Left kidney (tissue), 8 donors: ENCODE measurements at places on chromosomes 16 and 17. TPM values are rescaled to one million over a fixed set of nuclear protein-coding genes. Genes with fewer than 3 reads are reported as not detected.

DNA sequence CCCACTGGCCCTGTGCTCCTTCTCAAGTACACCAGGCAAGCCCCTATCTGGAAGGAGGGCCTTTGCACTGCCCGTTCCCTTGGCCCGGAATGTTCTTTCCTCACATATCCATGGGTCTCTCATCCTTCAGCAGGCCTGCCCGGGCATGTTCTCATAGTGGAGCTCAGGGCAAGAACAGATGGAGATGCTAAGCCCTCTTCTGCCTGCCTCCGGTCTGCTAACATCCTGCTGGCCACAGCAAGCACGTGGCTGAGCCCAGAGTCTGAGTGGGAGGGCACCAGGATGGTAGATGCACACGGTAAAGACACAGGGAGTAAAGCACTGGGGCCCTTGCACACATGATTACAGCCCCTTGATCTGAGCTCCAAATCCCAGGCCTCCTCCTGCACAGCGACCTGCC, 19.8 kb upstream of the ANKRD40CL start:
- DNase-seq, result no peak

DNA sequence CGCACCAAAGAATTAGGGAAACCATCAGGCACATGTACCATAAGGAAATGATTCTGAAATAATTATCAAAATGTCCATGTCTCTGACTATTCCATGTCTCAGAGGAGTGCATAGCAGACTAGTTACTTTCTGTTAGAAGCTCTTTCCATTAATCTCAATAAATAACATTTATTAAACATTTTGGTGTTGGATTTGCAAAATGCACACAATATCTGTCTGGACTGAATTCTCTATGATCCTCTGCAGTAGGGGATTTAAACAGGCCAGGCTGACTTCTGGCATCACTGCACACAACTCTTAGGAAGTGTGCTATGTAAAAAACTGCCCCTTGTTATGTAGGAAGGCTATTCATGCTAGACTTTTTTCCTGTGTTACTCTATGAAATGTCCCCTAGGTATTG, 283.3 kb upstream of the CDH5 start:
- DNase-seq, result no peak

- DNase-seq, result no peak
These were observed 341.1 kb downstream of the PMP22 start for GRCh38 chr17:14923981-14924380.

DNA sequence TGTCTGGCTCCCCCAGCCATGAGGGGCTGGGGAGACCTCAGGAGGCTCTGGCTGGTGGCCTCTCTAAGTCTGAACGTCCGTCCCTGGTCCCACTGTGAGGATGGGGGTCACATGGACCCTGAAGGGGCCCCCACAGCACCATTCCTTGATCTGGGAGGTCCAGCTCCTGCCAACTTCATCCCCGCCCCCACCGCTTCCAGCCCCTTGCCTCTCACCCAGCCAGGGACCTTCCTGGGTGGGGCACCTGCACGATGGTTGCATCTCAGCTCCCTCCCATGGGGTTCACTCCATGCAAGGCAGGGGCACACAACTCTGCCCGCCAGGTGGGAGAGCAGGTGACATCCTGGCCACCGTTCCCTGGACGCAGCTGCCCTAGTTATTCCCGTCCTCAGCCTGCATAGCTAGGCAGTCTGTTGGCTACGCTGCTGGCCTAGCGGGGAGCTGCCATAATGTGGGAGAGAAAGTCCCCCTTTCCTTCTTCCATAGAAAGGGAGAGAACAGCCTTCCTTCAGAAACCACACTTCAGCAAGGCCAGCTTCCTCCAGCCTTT, 217.9 kb upstream of the RPL38 start:
- no peak for DNase-seq

GRCh38 chr17:21014498-21014897, 28.3 kb downstream of the USP22 start:
- no peak for DNase-seq

GRCh38 chr16:80570106-80570478, 29.3 kb downstream of the DYNLRB2 start:
- peak; percentile 17 for DNase-seq

DNA sequence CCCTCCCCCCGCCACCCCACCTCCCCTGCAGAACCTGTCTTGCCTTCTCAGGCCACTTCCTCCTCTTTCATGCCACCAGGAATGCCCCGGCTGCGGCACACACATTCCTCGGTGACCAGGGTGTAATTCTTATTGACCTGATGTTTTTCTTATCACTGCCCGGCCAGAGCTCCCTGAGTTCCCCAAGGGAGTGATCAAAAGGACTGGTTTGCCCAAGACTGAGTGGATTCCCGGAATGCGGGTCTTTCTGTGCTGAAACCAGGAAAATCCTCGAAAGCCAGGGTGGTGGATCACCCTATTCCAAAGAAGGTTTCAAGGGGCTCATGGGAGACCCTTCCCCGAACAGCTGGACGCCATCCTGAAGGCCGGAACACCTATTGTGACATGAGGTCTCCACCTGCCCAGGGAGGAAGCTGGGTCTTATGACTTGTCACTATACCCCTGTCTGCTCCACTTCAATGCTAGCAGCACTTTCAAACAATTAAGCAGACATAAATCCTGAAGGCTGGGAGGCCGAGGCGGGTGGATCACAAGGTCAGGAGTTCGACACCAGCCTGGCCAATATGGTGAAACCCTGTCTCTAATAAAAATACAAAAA, 53.0 kb upstream of the RPL38 start:
- peak; percentile 13 for DNase-seq

GRCh38 chr17:76683011-76683755, 27.6 kb downstream of the MXRA7 start:
- no peak for DNase-seq

DNA sequence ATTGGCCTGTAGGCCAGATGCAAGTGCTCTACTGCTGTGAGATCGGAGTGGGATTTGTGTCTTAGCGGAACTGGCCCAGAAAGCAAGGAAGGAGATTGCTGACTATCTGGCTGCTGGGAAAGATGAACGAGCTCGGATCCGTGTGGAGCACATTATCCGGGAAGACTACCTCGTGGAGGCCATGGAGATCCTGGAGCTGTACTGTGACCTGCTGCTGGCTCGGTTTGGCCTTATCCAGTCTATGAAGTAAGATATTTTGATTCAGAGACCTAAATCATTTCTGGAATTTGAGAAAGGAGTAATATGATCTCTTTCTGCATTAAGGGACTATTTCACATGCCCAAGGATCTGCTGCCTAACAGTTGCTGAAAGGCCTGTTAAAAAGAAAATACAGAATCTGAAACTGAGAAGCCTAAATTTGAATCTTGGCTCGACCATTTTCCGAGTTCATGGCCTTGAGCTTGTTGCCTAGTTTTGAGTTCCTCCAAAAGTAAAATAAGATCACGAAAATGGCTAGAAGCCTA, 21.1 kb downstream of the IST1 start:
- DNase-seq, result no peak

GRCh38 chr17:18009609-18010420, 29.2 kb downstream of the ATPAF2 start:
- no peak for DNase-seq

DNA sequence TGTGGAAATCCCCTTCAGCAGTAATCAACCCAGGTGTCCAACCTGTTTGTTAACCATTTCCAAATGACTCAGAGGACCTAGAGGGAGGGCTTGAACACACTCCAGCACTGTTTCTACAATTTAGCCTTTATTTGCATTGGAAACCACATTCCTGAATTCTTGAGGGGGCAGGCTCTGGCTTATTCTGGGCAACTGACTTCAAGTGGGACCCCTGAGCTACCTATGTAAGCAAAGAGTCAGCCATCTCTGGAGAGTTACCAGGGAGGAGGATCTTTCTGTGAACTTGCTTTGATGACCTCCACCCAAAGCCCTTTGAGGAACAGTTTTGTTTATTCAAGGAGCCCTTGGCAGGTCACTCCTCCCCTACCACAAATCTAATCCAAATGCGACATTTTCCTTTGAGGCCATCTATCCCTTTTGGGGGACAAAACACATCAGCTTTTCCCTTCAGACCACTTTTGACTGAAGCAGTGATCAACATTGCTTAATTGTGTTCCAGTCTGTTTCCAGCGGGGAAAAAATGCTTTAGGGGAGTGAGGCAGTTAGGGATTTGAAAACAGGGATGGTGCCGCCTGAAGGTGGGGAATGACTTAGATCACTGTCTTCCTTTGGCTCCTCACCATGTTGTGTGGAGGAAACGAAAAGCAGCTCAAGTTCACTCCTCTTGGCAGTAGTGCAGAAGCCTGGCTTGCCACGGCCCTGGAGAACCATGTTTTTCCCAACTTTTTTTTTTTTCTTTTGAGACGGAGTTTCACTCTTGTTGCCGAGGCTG, 46.2 kb downstream of the TUBD1 start:
- no peak for DNase-seq

GRCh38 chr17:68937890-68938514, 17.2 kb downstream of the ABCA8 start:
- no peak for DNase-seq

GRCh38 chr17:34254651-34255380, at the start of gene CCL2:
Gene CCL2, plus strand, starts transcription at chr17:34255285. Its CDS starts 65 bp downstream, at chr17:34255350.
- DNase-seq, result peak; percentile 68

- DNase-seq, result no peak
These were observed 55.0 kb downstream of the STH start for GRCh38 chr17:46053911-46054534.

DNA sequence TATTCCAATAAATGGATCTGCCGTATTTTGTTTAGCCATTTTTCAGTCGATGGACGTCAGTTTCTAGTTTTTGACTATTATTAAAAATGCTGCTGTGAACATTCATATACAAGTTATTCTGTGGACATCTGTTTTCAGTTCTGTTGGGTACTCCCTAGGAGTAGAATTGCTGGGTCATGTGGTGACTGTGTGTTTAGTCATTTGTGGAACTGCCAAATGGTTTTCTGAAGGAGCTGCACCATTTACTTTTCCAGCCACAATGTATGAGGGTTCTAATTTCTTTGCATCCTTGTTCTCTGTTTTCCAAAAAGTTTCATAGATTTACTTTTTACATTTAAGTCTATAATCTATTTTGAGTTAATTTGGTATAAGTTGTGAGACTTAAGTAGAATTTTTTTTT, 29.5 kb downstream of the CYLD start:
- no peak for DNase-seq

DNA sequence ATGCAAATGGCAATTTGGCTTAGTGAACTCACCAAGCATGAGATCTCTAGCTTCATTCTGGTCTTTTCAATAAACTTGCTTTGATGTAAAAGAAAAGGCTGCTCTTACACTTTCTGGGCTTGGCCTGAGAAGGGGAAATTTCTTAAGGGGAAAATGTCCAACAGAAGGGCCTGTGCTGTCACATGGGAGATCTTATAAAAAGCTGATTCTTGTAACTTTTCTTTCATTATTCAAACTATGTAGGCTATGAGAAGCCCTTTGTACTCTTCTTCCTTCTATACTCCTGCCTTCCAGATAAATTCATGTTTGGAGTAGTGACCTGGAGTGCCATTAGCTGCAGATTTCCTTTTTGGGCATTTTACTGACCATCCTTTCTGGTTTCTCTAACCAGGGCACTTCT, 16.9 kb downstream of the LIMD2 start:
- no peak for DNase-seq

- DNase-seq, result no peak
These were observed 133.4 kb downstream of the MAP2K6 start for GRCh38 chr17:69547947-69548346.

GRCh38 chr17:4152471-4152870, 9.5 kb downstream of the CYB5D2 start:
- DNase-seq, result no peak

GRCh38 chr16:71303938-71304337, 14.7 kb upstream of the CMTR2 start:
- DNase-seq, result no peak

- no peak for DNase-seq
These were observed 251.6 kb downstream of the KCNJ2 start for GRCh38 chr17:70420861-70421445.

DNA sequence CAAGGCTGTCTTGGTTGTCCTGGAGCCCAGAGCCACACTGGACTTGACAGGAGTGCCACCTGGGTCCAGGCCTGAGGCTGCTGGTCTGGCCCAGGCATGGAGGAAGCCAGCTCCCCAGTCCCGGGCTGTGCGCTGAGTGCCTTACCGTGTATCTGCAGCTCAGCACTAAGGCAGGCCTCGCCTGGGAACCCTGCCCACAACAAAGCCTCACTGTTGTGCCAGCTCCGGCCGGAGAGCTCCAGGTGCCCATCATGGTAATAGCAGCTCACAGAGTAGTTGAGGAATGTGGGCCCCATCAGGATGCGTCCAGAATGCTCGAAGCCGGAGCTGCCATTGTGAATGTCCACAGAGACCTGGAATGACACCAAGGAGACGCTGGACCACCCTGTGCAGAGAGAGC, 72.2 kb downstream of the RMI2 start:
- no peak for DNase-seq

DNA sequence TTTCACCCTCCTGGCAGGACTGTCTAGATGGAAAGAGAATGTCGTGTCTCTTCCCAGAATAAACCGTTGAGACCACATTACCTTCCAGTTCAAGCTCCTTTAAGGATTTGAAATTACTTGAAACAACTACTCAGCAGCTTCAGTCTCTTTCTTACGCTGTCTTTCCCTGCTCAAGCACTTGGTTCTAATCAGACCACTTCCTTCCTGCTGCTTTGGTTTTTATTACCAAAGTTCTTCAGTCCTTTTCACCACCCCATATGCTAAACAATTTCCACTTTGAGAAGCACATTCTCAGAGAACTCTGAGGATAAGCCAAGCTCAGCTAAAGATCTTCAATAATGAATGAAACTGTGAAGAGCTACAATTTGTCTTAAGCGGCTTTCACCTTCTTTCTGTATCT, 105.4 kb downstream of the STX8 start:
- no peak for DNase-seq

- no peak for DNase-seq
These were observed 51.8 kb downstream of the SOCS3 start for GRCh38 chr17:78307887-78308638.

GRCh38 chr16:54935266-54935968, 4.8 kb downstream of the IRX5 start:
- no peak for DNase-seq

- DNase-seq, result no peak
These were observed 4.9 kb downstream of the TEX14 start for GRCh38 chr17:58686980-58687379.

GRCh38 chr17:60311936-60312335, 80.0 kb downstream of the USP32 start:
- DNase-seq, result no peak

GRCh38 chr17:68196394-68197090, 51.3 kb upstream of the AMZ2 start:
- DNase-seq, result no peak

GRCh38 chr16:3797904-3798811, 80.8 kb upstream of the TRAP1 start:
- no peak for DNase-seq

The PLEKHG4 gene
- polyA plus RNA-seq, result 14.2 TPM

The PYY gene
- polyA plus RNA-seq, result 0.22 TPM

The CCL1 gene
- polyA plus RNA-seq, result not detected

The PPY gene
- polyA plus RNA-seq, result 0.45 TPM

The KRT20 gene
- 0.33 TPM for polyA plus RNA-seq

The G6PC1 gene
- polyA plus RNA-seq, result 5.6 TPM

The EVPL gene
- 19.8 TPM for polyA plus RNA-seq

The KRT33B gene
- polyA plus RNA-seq, result not detected

The BPTF gene
- polyA plus RNA-seq, result 145 TPM

The KRTAP4-1 gene
- not detected for polyA plus RNA-seq

The MSLN gene
- 17.1 TPM for polyA plus RNA-seq

The TBC1D3I gene
- 0.57 TPM for polyA plus RNA-seq

The TBC1D3G gene
- polyA plus RNA-seq, result not detected

The PHF23 gene
- 52.8 TPM for polyA plus RNA-seq
